ENCODE measurements at places on chromosomes 6 and 20. TPM values are rescaled to one million over a fixed set of nuclear protein-coding genes. Genes with fewer than 3 reads are reported as not detected.

Gene RIPPLY2
- not detected for total RNA-seq

Gene CDC25B
- 49.3 TPM for total RNA-seq

Gene TUBB2A
- 54.3 TPM for total RNA-seq

Gene SPATA25
- total RNA-seq, result 3.6 TPM

Gene PMEPA1
- total RNA-seq, result 1.0 TPM

Gene STXBP5
- total RNA-seq, result 90.7 TPM

Gene PROKR2
- not detected for total RNA-seq

Gene CASS4
- 14.9 TPM for total RNA-seq

Gene ENPP3
- total RNA-seq, result 0.26 TPM

Gene TUBB2B
- 5.1 TPM for total RNA-seq

Gene MUC21
- not detected for total RNA-seq

Gene TEAD3
- total RNA-seq, result 9.6 TPM

Gene BACH2
- 1.5 TPM for total RNA-seq

Gene BCLAF1
- total RNA-seq, result 82.6 TPM

Gene SLC24A3
- 1.8 TPM for total RNA-seq

DNA sequence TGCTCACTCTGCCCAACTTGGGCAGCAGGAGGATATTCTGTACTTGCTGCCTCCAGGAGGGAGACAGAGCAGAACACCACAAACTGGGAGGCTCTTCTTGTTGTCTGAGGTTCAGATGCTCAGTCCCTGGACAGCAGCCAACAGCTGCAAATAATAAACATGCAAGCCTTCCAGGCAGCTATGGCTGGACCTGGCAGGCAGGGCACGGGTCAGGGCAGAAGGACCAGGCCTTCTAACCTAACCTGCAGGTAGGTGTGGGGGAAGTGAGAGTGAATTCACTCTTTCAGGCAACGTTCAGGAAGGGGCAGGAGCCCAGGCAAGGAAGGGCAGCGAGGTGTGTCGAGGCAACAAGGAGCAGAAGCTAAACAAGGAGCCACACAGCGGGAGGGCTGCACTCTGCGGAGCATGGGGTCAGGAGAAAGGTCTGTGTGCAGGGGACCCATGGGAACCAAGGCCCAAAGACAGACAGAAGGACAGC lies 31.5 kb downstream of the NINL start:
- peak; percentile 63 for DNase-seq

DNA sequence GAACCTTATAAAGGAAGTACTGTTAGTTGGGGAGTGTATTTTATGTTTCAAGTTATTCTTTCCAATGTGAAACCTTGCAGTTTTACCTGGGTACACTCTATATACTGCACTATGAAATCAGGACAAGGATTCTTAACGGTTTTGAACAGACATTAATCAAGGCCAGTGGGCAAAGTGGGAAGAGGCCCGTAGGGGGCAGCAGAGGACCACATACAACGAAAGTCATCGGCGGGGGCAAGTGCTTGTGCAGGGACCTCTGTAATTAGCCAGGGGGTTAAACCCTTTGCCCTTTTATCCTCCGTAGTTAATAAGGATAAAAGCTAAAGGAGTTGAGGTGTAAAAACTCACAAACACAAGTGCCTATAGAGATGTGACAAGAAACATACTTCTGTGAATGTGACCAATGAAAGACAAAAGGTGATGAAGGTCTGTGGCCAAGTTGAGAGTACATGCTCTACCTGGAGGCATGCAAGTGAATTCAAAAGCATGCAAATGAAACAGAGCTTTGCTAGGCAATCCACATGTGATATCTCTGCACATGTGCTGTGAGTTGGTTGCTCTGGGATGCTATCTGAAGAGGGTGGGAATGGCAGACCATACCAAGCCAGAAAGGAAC lies 392.7 kb upstream of the MAN1A1 start:
- peak; percentile 27 for DNase-seq

DNA sequence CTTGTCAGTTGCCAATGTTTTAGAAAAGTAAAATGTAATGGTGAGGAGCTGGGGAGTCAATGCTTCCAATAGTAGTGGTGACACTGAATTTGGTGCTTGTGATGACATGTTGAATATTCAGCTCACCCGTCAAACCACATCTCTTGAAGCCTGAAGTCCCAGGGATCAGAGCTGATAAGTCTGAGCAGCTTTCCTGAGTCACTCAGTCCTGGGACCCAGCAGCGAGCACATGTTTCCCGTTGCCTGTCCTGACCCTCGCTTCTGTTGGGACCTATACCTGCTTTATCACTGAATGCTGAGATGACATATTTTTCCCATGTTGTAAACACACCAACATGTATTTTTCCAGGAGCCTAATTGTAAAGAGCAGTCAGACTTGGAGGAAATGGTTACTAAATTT lies 693.6 kb downstream of the QKI start:
- no peak for DNase-seq

- no peak for DNase-seq
These were observed 109.7 kb downstream of the CDK19 start for GRCh38 chr6:110705543-110705942.

DNA sequence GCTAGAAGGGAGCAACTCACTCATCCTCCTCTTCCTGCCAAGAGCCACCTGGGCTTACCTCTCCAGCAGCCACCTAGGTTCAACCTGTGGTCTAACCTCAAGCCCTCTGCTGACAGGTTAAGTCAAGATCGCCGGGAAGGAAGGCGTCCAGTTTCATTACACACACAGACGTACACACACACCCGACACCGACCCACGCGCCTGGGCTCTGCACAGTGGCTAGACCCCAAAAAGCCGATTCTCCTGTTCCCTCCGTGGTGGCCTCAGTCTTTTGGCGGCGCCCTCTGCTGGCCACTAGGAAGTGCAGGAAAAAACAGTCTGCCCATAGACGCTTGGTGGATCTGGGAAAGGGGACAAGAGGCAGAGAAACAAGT lies 52.8 kb downstream of the MRPL14 start:
- peak; percentile 82 for DNase-seq

- no peak for DNase-seq
These were observed 49.7 kb downstream of the LRFN2 start for GRCh38 chr6:40537446-40537845.

DNA sequence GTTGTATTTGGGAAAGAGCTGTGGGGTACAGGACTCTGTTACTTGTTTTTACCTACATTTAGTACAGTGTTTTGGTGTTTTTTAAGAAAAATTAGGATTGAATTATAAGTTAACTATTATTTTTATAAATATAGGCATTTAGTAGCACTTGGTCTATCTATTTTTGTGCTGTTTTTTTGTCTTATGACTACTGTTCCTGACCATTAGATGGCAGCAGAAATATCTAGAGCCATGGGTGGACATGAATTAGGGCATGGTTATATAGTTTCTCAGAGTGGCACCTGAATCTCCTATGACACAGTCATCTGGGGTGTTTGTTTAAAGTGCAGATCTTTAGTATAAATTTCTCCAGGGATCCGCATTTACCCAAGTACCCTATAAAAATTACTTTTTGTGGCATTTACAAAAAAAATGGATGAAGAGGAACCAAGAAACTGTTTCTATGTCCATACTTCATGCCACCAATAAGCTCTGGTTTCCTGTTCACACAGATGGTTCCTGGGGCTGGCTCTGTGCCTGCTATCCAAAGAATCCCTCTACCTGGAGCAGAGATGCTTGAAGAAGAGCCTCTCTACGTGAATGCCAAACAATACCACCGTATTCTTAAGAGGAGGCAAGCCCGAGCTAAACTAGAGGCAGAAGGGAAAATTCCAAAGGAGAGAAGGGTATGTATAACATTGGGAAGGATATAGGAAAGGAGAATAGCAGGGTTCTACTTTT lies 19.8 kb downstream of the NFYA start:
- DNase-seq, result peak; percentile 16

DNA sequence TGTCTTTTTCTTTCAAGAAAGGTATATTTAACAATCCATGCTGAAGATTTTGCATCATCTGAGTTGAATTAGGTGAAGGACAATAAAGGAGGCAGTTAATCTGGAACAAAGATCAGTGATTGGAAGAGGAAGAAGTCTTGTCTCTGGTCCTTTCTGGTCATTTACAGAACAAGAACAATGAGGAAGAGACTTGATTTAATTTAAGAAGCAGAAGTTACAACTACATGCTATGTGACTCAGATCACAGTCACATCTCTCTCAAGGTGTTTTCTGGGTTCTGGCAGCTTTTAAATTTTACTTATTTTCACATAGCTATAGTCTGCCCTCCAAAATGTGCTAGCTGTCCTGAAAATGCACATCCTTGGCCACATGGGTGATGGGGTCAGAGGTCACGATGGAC lies 53.5 kb upstream of the DEK start:
- DNase-seq, result no peak

- DNase-seq, result no peak
These were observed 785.1 kb downstream of the MAFB start for GRCh38 chr20:39903806-39904465.

DNA sequence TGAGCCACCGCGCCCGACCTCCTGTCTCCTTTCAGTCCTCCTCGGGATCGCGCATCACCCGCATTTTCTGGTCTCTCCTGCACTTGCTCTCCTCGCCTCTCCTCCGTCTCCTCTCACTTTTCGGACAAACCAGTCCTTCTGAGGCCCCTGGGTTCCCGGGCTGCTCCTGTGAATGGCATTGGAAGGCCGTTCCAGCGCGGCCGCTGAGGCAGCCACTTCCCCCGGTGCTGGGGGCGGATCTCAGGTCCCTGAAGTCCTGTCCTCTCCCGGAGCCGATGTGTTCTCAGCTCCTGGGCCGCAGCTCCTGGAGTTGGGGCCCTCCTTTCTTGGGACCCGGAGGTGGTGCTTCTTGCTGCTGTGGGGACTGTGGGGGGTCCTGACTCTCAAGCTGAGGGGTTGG lies 803 bp downstream of the MICB start:
- peak; percentile 9 for DNase-seq

DNA sequence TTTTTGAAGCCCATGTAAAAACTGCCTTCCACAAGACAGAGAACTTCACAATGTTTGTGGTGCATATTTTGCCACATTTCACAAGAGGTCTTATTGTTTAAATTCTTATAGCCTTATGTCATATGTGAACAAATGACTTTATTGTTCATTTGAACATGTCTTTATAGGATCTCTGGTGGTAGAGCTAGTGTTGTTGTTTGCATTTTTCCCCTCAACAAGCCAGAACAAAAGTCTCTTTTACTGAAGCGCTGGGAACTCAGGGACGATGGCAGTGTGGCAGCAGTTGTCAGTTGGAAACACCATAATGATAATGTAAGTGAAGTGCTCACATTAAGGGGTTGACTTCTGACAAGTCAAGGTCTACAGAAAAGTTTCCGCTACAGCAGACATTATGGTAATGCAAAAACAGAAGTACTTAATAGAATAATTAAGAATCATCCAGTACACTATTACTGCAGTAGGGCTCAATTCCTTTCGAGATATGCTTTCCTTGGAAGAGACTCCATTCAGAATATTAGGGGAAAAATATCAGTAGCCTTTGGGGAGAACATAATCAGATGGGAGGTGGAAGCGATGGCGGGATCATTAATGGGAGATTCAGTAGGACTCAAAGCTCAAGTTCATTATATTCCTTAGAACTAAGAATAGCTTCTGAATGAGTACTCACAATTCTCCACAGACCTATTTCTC lies 180.0 kb downstream of the GJA10 start:
- DNase-seq, result peak; percentile 51

DNA sequence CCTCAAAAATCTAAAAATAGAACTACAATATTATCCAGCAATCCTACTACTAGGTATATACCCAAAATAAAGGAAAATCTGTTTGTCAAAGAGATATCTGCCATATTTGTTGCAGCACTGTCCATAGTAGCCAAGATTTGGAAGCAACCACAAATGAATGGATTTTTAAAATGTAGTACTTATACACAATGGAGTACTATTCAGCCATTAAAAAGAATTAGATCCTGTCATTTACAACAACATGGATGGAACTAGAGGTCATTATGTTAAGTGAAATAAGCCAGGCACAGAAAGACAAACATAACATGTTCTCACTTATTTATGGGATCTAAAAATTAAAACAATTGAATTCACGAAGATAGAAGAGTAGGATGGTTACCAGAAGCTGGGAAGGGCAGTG lies 135.7 kb upstream of the CCDC28A start:
- DNase-seq, result no peak

GRCh38 chr20:11059659-11060058 lies 385.9 kb upstream of the JAG1 start:
- no peak for DNase-seq

DNA sequence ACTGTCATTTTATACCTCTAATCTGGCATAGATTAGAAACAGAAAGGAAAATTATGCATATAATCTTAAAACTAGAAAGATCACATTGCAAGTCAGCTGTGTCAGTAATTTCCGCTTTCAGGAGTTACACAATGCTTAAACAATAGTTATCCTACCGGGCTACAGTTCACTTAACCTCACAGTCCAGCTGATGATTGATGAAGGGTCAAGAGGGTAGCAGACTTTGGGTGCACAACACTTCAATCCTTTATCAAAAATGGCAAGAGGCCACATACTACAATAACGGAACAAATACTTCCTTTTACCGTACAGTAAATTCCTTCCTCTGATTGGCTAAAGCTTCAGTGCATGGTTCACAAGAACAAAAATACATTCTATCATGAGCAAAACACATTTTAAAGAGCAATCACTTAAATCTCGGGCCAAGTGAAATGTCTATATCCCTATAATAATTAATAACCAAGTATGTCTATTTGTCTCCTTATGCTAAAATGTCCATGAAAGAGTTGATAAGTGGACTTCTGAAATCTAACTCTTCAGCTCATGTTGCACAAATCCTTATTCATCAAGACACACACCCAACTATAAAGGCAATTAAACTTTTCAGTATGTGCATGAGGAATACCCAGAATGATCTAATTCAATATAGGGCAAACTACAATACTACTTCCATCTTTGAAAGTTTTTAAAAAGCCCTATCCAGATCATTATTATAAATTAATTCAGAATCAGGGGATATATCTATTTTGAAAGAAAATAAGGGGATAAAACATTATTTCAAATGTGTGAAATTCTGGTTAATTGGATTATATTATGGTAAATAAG lies 76.8 kb downstream of the HIVEP2 start:
- DNase-seq, result peak; percentile 92
